PC-9 (cell line): ENCODE measurements at places on chromosomes 7 and 10. TPM values are rescaled to one million over a fixed set of nuclear protein-coding genes. Genes with fewer than 3 reads are reported as not detected.

DNA sequence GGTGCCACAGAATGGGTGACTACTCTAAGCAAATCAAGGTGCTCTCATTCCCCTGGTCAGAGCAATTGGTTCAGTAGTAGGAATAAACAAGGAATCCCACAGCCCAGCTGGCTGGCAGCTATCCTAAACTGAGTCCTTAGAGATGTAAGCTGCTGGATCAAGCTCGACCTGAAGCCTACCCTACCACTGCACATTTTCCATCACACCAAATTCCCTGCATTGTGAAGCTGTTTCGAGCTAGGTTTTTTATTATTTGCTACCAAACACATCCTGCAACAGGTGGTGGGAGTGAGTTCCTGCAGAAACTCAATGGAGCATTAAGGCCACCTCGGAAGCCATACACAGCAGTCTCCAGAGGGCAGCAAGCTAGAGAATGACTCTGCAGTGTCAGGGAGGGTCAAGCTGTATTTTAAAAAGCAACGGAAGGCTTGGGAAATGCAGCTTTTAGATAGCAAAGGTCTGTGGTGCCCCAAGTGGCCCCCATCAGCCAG, 33.7 kb upstream of the TNRC18 start:
- no peak for DNase-seq
- no peaks in the 10 kb centered on the region for H3K36me3 ChIP-seq
- no peak overlapping the region for H3K4me3 ChIP-seq
- no peak overlapping the region for H3K27ac ChIP-seq
- H3K4me1 ChIP-seq, result no peaks in the 10 kb centered on the region

DNA sequence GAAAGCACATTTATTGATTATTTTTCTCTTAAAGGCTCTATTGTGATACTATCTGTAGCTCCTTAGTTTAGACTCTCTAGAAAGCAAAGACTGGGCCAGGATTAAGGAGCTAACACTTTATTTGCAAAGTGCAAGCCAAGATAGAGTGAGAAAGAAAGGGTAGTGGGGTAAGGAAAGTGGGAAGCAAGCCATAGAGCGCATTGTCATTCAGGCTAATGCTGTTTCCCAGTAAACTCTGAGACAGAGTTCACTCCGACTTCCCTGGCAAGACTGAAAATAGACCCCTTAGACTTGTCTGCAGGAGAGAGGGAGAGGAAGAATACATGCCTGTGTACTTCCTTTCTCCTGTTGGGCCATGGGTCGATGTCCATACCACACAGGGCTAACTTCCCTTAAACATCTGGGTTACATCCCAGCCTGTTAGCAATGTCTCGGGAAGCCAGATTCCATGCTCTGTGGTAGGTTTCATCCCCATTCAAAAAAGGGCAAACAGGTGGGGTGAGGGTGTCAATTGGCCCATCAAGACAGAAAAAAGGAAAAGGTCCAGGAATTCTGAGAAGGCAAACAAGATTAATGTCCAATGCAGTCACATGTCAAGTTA, 875.8 kb upstream of the CELF2 start:
- no peak overlapping the region for H3K27ac ChIP-seq
- DNase-seq, result no peak
- no peak overlapping the region for H3K4me3 ChIP-seq
- H3K36me3 ChIP-seq, result no peaks in the 10 kb centered on the region
- H3K4me1 ChIP-seq, result no peaks in the 10 kb centered on the region

DNA sequence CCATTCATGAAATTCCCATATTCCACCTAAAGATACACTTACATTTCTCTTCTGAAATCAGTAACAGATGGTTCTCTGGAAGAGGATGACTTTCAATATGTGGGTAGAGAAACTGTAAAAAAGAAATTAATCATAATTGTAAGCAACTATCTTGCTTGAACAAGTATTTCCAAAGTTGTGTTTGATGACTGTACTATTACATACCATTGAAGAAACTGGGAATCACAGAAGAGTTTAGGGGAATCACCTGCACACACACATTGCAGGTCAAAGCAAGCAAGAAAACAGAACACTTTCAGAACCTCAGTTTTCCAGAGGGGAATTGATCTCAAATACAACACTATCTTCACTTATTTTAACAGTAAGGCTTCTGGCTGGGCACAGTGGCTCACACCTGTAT, 33.6 kb downstream of the GSAP start:
- H3K27ac ChIP-seq, result no peak overlapping the region
- no peak for DNase-seq
- H3K4me3 ChIP-seq, result no peak overlapping the region
- no peaks in the 10 kb centered on the region for H3K4me1 ChIP-seq
- no peaks in the 10 kb centered on the region for H3K27me3 ChIP-seq

DNA sequence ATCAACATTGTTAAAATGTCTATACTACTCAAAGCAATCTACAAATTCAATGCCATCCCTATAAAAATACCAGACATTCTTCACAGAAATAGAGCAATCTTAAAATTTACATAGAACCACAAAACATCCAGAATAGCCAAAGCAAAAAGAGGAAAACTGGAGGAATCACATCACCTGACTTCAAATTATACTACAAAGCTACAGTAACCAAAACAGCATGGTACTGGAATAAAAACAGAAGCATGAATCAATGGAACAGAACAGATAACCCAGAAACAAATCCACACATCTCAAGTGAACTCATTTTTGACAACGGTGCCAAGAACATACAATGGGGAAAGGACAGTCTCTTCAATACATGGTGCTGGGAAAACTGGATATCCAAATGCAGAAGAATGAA, 87.3 kb upstream of the EGFR start:
- H3K27me3 ChIP-seq, result no peaks in the 10 kb centered on the region
- H3K4me1 ChIP-seq, result peaks cover 14% of the 10 kb centered on the region
- no peak overlapping the region for H3K27ac ChIP-seq
- H3K36me3 ChIP-seq, result no peaks in the 10 kb centered on the region

DNA sequence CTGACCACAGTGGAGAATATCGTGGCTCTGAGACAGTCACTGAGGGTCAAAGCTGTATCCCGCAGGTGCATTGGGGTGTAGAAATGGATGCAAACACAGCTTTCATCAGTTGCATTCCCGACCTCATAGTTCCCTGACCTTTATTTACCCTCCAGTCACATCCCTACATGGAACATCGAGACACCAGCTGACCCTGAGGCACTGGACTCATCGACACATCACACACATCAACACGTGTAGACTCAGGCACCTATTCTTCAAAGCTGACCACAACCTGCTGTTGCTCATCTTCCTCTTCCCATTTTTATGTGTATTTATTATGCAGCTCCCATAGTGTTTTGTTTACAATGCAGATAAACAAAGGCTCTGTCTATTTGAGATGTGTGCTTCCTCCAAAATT, 396.9 kb upstream of the NRP1 start:
- H3K27ac ChIP-seq, result no peak overlapping the region
- H3K36me3 ChIP-seq, result no peaks in the 10 kb centered on the region
- DNase-seq, result no peak
- no peaks in the 10 kb centered on the region for H3K4me1 ChIP-seq
- H3K27me3 ChIP-seq, result no peaks in the 10 kb centered on the region
- no peak overlapping the region for H3K4me3 ChIP-seq

DNA sequence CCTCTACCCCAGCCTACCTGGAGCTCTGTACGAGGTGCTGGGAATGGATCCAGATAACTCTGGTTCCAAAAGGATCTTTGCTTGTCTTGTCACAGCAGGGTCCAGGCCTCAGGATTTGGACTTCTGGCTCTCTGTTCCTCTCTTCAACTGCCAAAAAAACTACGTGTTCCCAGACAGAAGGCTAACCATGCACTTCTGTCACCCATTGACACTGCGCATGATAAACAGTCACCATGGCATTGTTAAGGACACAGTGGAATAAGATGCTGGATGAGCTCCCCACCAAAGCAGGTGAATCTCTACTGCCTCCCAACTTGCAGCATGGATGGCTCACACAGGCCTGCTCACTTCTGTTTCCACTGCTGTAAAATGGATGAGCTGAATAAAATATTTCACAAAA, 637.9 kb downstream of the TNS3 start:
- DNase-seq, result no peak
- no peak overlapping the region for H3K27ac ChIP-seq
- H3K27me3 ChIP-seq, result no peaks in the 10 kb centered on the region
- H3K4me3 ChIP-seq, result no peak overlapping the region
- no peaks in the 10 kb centered on the region for H3K36me3 ChIP-seq

DNA sequence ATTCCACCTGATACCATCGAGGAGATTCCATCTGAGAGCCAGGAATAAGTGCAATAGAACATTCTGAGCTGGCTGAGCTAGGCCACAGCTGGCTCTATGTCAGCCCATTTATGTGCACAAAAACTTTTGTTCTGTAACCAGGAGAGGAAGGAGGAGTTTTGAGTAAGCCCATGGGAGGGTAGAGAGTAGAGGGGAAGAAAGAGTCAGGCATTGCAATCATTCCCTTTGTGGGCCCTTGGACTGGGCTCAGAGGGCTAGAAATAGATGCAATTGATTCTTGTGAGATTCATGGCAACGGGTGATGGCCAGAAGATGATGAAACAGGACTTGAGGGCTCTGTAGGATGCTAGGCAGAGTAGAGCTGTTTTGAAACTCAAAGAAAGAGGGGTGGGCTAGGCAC, 104.6 kb upstream of the KIF5B start:
- H3K27me3 ChIP-seq, result no peaks in the 10 kb centered on the region
- peaks cover 11% of the 10 kb centered on the region for H3K4me1 ChIP-seq
- no peak overlapping the region for H3K4me3 ChIP-seq
- H3K36me3 ChIP-seq, result no peaks in the 10 kb centered on the region

DNA sequence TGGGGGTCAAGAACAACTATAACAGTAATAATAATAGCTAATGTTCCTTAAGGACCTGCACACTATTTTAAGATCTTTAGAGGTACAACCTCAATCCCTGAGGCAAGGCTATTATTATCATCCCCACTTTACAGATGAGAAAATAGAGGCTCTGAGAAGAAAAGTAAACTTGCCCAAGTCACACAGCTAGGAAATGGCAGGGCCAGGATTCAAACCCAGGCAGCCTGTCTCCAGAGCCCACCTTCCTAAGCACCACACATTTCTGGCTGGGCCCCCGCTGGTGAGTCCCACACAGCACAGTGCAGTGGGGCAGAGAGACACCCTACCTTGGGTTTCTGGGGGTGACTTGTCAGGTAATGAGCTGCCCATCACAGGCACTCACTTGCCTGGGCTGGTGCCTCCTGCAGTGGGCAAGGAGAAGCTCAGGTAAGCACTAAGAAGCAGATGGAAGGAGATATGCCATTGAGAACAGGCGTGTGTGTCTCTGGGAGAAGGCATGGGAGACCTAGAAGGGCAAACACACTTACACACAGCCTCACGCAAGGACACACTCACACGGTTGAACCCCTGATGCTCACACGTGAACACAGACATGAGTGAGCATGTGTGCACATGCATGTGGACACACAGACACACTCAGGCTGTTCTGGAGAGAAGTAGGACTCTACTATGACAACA, 104.4 kb upstream of the ZMIZ1 start:
- DNase-seq, result no peak
- H3K36me3 ChIP-seq, result no peaks in the 10 kb centered on the region
- H3K27me3 ChIP-seq, result no peaks in the 10 kb centered on the region
- peak overlapping the region; percentile 70 for H3K27ac ChIP-seq
- H3K4me3 ChIP-seq, result no peak overlapping the region

GRCh38 chr7:100465702-100466311, 1.7 kb upstream of the SPACDR start:
- no peaks in the 10 kb centered on the region for H3K27me3 ChIP-seq
- H3K4me3 ChIP-seq, result no peak overlapping the region
- DNase-seq, result no peak
- H3K4me1 ChIP-seq, result no peaks in the 10 kb centered on the region

- H3K4me3 ChIP-seq, result no peak overlapping the region
- no peaks in the 10 kb centered on the region for H3K36me3 ChIP-seq
- H3K4me1 ChIP-seq, result no peaks in the 10 kb centered on the region
- H3K27me3 ChIP-seq, result no peaks in the 10 kb centered on the region
- H3K27ac ChIP-seq, result no peak overlapping the region
Observed at GRCh38 chr7:33422825-33423645, 293.7 kb downstream of the BBS9 start.

DNA sequence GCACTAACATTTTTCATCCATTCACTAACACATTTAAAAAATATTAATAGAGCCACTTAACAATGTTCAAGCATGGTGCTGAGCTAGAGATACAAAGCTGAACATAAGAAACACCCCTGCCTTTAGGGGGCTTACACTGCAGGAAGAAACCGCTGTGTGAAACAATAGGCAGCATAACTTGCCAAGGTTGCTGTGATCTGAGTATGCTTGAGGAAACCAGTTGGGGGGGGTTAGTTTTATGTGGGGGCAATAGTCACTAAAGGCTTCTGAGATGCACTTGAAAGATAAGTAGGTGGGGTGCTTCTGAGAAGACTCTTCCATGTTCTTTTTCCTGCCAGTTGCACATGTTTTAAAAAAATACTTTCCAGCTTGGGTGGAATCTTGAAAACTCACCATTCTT, 2.8 kb downstream of the RBM17 start:
- H3K4me3 ChIP-seq, result no peak overlapping the region
- H3K27me3 ChIP-seq, result no peaks in the 10 kb centered on the region
- no peaks in the 10 kb centered on the region for H3K36me3 ChIP-seq
- DNase-seq, result no peak
- no peak overlapping the region for H3K27ac ChIP-seq

DNA sequence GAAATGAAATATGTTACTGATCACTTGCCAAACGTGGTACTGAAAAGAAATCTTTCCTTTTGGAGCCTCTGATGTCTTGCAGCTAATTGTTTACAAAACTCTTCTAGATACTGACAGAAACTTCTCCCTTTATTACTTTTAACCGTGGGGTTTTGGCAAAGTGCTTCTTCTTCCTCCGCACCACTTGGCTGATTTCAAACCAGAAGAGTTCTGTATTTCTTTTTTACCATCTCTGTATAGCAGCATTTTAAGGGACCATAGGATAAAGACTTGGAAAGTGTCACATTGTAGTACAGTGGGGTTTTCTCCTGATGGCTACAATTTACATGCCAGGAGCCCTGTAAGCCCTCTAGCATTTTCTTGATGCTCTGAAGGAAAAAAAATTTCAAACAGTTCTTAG, 21.9 kb upstream of the CREB5 start:
- peak overlapping the region; percentile 53; the same call in 1 of the 2 replicates for H3K4me3 ChIP-seq
- no peak for DNase-seq
- H3K36me3 ChIP-seq, result no peaks in the 10 kb centered on the region
- peaks cover 11% of the 10 kb centered on the region for H3K4me1 ChIP-seq
- H3K27me3 ChIP-seq, result no peaks in the 10 kb centered on the region
- H3K27ac ChIP-seq, result no peak overlapping the region

HOXA11 gene
- 0.26 and 0.43 TPM in 2 replicates for total RNA-seq

LIPJ gene
- not detected in 2 replicates for total RNA-seq

PDK4 gene
- 2.4 and 4.8 TPM in 2 replicates for total RNA-seq
